AG08395 (cell line): ENCODE measurements at places on chromosomes 1 and 21.

GRCh38 chr1:24959623-24959975 is 29.5 kb upstream of the RUNX3 start:
- DNase-seq: no peak

DNA sequence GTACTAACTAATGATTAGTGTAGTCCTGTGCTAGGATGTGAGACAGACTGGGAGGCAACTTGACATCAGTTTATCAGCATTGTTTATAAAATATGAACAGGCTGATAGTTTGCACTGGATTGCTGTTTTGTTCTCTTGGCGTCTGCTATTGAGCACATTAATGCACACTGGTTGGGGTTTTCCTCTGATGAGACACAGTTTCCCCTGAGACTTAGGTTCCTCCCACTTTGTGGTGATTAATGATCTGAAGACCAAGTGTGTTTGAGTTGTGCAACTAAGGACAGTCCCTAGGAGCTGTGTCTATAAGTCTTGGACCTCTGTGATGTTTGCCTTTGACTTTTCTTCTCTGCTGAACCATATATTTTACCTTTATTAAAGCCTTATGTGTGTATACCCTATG is 1015.4 kb downstream of the AMY1C start:
- no peak for DNase-seq

GRCh38 chr1:63000508-63000907 is 216.6 kb downstream of the ATG4C start:
- DNase-seq: no peak

- no peak for DNase-seq
These were observed 138.5 kb downstream of the HS2ST1 start for GRCh38 chr1:87052961-87053360.

- DNase-seq: no peak
These were observed 71.5 kb downstream of the IFI44 start for GRCh38 chr1:78721136-78721535.

DNA sequence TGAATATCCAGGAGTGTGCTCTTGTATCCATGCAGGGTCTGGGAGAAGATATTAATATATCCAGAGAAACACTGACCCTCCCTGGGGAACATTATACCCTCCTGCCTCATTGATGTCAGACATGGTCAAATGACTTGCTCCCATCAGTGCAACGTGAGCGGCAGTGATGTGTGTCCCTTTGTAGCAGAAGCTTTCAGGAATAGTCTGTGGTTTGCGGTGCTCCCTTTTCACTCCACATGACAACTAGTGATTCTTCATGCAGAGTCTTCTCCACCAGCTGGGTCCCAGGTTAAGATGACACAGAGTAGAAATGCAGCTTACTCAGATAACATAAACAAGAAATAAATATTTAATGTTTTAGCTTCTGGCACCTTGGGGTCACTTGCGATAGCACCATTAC is 31.9 kb upstream of the LYPD8 start:
- no peak for DNase-seq

DNA sequence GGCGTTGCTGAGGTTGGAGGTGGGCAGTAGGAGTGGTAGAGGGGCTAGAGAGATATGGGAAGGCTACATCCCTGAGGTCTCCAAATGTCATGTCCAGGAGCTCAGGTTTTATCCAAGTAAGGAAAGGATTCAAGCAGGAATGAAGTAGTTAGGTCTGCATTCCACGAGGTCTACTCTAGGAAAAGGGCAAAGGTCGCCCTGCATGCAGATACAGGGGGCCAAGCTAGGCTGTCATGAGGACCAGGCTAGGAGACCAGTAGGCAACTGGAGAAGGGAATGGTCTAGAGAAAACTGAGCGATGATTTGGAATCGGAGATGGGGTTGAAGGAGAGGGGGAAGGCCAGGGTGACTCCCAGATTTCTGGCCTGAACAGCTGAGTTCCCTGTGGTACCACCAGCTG is 48.7 kb downstream of the IRF2BP2 start:
- no peak for DNase-seq

DNA sequence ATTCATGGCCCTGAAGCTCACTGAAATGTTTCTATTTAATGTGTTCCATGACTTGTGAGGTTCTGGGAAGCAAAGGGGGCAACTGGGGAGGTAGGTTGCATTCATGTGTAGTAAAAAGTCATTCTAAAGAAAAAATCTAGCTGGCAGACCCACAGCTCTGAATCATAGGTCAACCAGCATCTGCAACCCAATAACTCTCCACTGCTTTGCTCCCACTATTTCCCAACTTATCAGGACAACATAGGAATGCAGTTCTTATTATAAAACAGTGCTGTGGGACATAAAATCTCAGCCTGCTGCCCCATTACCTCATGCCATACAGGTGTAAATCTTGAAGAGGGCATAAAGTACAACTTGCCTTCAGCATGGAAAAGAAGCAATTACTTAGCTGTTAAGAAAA is 576.1 kb upstream of the PTBP2 start:
- no peak for DNase-seq

GRCh38 chr1:55481634-55482033 is 266.5 kb upstream of the USP24 start:
- DNase-seq: peak; percentile 43

GRCh38 chr1:2266301-2266975 is 38.3 kb downstream of the SKI start:
- no peak for DNase-seq

- no peak for DNase-seq
These were observed 22.0 kb downstream of the HHIPL2 start for GRCh38 chr1:222525951-222526350.
